ENCODE measurements at places on chromosomes 2 and 18.
A peak's percentile ranks its signal among the peaks of the same experiment; 100 is the strongest.

GRCh38 chr2:42795841-42796301, 3.5 kb upstream of the HAAO start:
- DNase-seq, result no peak

- no peak for DNase-seq
Observed at GRCh38 chr18:41372046-41372665, 582.9 kb upstream of the PIK3C3 start.

DNA sequence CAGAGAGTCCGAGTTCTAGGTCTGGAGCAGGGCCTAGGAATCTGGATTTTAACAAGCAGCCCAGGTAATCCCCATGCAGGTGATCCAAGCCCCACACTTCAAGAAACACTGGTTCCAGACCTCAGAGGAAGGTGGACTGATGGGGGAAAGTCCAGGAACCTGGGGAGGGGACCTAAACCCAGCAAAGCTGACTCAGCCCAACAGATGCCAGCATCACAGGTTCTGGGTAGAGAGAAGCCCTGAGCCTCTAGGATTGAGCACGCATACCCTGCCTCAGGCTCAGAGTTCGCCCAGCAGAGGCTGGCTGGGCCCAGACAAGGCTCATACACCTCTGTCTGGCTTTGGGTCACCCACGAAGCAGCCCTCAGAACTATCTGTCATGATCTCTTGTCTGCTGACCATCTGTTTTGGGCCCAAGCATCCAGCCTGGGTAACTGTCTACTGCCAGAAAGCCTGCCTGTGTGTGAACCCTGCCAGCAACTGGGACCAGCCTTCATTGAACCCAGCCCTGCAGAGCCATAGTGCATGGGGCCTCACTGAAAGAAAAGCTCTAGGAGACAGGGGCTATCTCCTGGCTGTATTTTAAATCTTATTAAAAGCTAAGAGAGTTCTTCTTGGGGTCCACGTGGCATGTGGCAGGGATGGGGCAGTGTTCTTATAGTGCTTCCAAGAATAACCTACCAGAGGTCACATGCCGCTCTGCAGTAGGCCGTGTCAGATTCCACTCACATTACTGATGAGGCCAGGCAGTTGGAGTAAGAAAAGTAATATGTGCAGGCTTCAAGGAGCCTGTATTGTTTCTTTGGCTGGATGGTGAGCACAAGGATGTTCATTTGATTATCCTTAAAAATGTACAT, 7.4 kb downstream of the TMEM127 start:
- DNase-seq, result no peak

DNA sequence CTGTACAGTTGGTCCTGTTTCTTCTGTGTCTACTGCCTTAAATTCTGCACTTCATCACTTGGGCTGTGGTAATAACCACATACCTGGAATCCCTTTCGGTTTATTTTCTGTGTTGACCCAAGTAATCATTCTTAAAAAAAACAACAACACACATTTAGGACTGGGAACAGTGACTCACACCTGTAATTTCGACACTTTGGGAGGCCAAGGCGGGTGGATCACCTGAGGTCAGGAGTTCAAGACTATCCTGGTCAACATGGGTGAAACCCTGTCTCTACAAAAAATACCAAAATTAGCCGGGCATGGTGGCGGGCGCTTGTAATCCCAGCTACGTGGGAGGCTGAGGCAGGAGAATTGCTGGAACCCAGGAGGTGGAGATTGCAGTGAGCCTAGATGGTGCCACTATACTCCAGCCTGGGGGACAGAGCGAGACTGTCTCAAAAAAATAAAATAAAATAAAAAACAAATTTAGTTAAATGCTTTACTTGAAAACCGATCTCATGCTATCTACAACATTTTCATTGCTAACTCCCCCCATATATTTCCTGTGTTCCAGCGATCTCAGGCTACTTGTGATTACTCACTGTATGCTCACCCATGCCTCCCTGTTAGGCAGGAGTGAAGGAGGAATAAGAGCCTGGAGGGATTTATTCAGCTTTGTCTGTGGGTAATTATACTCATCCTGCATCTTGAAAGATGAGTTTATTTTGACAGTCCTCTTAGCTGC, 18.2 kb downstream of the ACSL3 start:
- DNase-seq, result peak; percentile 27

GRCh38 chr2:85864654-85865053, 24.1 kb downstream of the ST3GAL5 start:
- DNase-seq, result no peak

GRCh38 chr2:150572961-150573395, 85.5 kb upstream of the RND3 start:
- DNase-seq, result no peak

GRCh38 chr2:74482801-74483674, at the start of the genes CCDC142 and TTC31:
CCDC142 (minus strand) TSS chr2:74482998; CDS start chr2:74482837, 161 bp downstream.
TTC31 (plus strand) TSS chr2:74483081; CDS start chr2:74483096, 15 bp downstream.
- DNase-seq, result peak; percentile 95

DNA sequence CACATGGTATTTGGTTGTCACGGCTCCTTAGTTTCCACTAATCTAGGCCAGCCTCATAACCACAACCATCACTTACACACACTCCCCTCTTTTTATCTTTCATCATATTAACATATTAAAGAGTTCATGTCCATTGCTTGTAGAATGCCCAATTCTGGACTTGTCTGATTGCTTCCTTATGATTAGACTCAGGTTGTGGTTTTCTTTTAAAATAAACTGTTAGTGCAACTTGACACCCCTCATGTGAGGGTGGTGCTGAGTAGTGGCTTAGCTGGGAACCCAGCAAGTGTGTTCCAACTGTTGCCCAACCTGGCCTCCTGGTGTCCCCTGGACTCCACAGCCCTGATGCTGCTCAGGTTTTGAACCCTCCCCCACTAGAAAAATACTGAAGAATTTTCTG, 20.1 kb upstream of the CD207 start:
- DNase-seq, result no peak

- no peak for DNase-seq
Observed at GRCh38 chr2:157076526-157077161, 180.9 kb upstream of the GALNT5 start.

- DNase-seq, result no peak
Observed at GRCh38 chr18:6650127-6650507, 79.4 kb upstream of the ARHGAP28 start.

GRCh38 chr18:37309861-37310260, 255.7 kb downstream of the CELF4 start:
- DNase-seq, result peak; percentile 24

DNA sequence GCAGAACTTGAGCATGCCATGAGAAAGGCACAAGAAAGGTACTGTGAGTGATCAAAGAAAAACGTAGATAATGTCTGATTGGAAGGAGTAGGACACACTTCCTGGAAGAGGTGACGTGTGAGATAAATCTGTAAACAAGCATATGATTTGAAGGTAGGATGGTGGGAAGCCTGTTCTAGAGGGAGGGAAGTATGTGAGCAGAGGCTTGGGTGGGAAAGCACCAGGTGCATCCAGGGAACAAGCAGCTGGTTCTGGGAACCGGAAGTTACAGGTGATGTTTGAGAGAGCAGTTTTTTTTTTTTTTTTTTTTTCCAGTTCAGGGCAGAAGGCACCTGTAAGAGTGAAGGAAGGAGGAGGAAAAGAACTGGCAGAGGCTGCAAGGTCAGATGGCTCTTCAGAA, 116.6 kb upstream of the EFEMP1 start:
- DNase-seq, result no peak

DNA sequence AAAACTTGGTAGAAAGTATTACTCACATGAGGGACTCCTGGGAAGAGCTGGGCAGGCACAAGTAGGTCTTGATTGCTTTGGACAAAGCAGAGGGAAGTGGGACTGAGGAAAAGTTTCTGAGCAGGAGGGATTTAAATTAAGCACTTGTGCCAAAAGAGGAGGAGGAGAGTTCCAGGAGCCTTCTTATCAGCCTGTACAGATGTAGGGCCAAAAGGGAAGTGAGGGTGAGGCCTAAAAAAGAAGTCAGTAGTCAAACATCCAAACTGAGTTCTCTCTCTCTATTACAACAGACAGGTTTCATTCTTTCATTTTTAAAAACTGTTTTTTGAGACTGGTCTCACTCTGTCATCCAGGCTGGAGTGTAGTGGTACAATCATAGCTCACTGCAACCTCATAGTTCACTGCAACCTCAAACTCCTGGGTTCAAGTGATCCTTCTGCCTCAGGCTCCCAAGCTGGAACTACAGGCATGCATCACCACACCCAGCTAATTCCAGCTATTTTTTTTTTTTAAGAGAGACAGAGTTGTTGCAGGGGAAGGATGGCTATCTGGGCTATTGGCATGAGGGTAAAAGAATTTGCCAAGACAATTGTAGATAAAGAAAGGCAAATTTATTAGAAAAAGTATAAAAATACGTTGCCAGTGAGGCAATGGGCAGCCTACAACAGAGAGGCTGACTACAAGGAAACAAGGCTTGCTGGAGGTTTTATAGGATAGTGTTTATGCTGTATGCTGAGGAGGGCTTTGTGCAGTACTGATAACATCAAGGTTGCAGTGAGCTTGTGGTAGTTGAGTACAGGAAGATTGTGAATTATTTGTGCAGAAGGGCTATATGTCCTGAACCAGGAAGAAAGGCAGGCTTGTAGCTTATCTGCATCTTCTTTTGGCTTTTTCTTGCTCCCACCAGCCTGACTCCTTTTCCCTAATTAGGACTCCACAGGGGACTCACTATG, 29.0 kb downstream of the CFAP210 start:
- no peak for DNase-seq

DNA sequence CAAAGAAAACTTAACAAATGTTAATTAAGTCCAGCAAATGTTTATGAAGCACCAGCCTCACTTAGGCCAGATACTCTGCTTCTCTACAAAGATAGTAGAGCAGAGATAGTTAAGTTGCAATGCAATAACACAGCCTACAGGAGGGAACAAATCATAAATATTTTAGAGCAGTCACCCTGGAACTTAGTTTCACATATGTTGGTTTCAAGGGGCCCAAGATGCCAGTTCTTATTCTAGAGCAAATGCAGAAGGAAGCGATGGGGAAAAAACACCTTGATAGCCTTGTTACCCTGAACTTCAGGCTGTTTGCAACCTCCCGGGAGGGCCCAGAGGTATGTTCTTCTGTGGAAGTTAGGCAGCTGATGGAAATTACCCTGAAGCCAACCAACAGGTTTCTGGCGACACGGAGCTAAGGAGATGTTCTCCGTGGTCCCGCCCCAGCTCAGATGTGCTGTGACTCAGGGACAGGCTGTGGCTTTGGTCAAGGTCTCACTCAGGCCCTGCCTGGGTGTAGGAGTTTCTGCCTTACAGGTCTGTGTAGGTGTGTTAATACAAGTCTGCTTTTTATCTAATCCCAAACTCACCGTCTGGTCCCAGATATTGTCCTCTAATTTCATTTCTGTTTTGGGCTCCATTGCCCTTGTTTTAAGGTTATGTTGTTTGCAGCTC, 3.8 kb downstream of the CTIF start:
- DNase-seq, result no peak

GRCh38 chr18:56900195-56901094, 246.4 kb upstream of the BOD1L2 start:
- no peak for DNase-seq

- peak; percentile 74 for DNase-seq
Observed at GRCh38 chr2:150309311-150310080, 178.0 kb downstream of the RND3 start.
